ENCODE measurements at places on chromosomes 11 and 22.
A peak's percentile ranks its signal among the peaks of the same experiment; 100 is the strongest.

DNA sequence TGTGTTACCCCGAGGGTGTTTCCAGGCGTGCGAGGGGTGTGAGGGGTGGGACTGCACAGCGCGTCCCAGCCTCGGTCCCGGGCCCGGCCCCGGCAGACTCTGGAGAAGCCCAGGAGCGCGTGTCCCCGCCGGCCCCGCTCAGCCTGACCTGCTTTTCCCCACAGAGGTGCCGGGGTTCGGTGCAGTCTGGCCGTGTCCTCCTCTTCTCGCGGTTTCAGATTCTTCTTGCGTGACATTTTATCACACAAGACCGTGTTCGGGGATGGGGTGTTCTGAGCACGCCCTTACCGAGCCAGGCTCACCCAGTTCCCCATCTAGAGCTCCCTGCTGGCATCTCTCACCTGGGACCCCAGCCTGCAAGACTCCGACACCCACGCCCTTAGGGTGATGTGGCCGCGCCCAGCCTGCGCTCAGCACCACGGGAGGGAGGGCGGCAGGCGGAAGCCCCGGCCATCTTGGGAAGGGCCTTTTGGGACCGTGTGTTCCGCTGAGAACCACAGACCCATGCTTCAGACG is 775.6 kb downstream of the BRD1 start:
- peak; percentile 67 for DNase-seq

DNA sequence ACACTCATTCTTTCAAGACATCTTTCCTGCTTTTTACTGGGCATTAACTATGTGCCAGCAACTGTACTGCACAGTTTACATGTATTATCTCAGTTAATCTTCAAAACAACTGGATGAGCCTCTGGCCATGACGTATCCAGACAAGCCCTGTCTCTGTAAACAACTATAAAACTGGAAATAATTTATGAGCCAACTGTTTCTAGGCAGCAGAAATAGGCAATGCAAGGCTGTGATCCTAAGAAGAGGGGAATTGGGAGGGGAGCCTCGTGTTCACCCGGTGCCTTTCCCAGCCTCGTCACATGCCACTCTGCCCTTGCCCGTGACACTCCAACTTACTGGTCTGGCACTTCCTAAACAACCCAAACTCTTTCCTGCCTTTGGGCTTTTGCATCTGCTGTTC is 82.8 kb downstream of the FBXO7 start:
- DNase-seq = peak; percentile 72

DNA sequence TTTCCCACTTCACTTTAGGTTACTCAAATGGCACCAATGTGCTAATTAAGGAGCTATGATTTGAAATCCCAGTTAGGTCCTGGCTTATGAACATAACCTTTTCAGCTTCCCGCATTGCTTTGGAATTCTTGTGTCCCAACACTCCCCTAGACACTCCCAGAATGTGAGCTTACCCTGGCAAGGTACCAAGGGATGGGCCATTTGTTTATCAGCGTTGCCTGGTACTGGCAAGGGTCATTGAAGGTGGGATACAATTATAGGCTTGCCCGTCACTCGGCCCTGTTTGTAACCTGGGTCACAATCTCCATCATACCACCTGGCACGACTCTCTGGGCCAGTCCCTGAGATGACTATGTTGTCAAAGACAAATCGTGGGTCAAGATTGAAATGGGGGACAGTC is 5.4 kb downstream of the CSRP3 start:
- no peak for DNase-seq

- DNase-seq = peak; percentile 53
Observed at GRCh38 chr11:2342981-2343380, 34.1 kb upstream of the CD81 start.

DNA sequence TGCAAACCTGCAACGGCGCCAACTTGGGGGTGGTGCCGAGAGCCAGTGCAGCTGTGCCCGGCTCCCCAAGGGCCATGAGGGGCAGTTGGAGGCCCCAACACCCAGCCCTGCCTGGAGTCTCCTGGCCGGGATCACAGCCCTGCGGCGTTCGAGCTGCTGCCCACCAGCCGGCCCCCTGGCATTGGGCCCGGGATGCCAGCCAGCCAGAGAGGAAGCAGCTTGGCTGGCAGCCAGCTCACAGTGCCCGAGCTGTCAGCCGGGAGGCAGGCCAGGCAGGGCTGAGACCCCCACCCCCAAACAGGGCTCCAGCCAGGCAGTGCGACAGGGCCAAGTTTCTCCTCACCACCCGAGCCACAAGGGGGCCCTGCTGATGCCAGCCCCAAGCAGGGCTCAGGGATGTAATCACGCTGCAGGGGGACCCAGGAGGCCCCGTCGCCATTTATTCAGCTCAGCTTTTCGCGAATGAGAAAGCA is 26.0 kb upstream of the TCF20 start:
- no peak for DNase-seq

DNA sequence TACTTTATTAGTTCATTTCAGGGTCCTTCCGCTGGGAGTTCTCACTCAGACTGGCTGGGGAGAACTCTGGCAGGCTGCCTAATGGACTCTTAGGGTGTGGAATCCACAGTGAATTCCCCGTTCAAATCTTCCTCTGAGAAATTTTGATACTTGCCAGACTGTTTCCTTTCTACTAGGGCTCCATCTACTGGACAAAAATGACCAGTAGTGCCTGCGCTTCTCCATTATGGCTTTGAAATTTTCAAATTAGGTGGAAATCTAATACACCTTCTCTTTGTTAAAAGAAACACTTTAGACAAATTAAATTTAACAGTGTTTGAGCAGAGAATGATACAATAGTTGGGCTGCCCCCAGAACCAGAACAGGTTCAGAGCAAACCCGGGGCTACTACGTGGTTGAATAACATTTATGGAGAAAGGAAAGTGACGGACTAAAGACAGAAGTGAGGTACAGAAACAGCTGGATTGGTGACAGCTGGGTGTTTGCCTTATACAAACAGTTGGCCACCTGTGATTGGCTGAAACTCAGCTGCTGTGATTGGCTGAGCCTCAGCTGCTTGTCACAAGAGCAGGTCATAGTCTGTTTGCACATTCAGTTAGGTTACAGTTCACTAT is 52.9 kb upstream of the FDX1 start:
- DNase-seq = no peak

- DNase-seq = no peak
Observed at GRCh38 chr11:43242401-43242800, 69.4 kb upstream of the API5 start.

DNA sequence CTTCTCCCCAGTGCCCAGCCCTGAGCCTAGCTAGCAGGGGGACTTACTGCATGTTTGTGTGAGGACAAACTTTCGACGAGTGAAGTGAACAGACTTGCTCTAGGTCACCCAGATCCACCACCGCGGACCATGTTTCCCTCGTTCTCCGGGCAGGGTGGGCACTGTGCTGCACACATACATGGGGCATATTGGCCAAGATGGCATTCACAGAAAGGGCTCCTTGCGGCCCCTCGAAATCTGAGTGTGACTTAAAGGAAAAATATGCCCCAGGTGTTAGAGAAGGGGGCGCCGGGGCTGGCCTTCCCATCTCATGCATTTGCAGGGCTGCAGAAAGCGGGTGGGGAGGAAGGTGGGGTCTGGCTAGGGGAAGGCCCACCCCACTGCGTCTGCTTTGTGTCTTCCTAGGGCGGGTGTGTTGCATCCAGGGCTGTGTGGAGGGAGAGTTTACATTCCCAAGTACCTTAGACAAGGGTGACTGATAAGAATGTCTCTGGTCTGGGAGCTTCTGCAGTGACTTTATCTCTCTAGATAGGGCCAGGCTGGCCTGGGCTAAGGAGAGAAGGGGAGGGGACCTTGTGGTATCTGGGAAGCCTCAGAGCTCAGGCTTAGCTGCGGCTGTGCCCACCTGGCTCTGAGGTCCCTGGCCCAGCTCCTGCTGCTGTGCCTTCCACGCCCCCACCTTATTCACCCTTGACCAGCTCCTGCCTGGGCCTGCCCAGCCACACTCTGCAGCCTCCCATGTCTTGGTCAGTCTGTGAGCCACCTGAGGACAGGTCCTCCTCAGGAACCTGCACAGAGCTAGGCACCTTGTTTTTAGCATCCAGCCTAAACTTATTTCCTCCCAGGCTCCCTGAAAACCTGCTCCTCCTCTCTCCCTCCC is 45.8 kb downstream of the LRRC32 start:
- peak; percentile 84 for DNase-seq

DNA sequence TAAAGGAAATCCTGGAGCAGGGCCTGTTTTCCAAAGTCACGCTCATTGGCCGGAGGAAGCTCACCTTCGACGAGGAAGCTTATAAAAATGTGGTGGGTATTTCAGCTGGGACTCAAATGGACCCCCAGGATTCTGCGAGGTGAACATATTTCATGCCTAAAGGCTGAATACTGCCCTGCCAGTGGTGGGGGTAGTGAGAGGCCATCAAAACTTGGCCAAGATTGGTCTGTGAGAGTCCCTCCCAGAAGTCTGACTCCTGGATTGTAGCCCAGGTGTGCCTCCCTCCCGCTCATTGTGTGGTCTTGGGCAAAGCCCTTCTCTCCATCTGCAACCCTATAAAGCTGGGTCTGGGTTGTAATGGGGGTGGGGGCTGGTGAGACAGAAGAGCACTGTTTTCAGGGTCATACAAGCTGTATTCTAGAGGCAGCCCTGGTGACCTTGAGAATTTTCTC is 853 bp downstream of the HTATIP2 start:
- no peak for DNase-seq

- no peak for DNase-seq
Observed at GRCh38 chr11:103901656-103902055, 134.8 kb upstream of the DDI1 start.

GRCh38 chr22:23583836-23584235 is 3.7 kb upstream of the IGLL1 start:
- DNase-seq = no peak

- DNase-seq = no peak
Observed at GRCh38 chr22:38418589-38418988, 36.4 kb downstream of the KCNJ4 start.

DNA sequence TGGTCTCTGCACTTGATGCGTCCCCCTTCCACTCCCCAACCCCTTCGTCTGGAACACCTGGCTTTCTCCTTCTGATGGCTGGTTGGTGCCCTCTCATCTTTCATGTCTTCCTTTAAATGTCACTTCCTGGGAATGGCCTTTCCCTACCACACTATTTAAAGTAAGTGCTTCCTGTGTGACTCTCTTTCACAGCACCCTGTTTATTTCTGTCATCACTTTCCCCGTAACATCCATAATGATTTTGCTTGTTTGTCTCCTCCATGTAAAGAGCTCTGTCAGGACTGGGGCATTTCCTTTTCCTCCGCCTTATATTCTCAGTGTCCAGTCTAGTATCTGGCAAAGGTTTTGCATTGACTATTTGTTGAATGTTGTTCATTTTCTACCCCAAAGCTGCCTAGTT is 143.0 kb downstream of the DBX1 start:
- DNase-seq = no peak

DNA sequence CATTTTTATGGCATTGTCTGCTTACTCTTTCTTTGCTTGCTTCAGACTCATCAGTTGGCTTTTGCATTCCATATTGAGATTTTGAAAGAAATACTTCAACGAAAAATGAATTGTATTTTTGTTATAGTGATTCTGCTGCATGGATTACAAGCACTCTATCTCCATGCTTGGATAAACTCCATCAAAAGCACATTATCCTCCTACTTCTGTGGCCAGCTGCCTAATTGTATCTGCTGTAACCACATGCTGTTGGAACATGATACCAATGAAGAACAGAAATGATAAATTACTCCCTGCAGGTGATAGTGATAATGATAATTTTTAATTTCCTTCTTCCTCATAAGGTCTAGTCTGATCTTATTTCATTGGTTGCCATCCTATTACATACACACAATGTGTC is 100.8 kb downstream of the PRMT3 start:
- DNase-seq = no peak

DNA sequence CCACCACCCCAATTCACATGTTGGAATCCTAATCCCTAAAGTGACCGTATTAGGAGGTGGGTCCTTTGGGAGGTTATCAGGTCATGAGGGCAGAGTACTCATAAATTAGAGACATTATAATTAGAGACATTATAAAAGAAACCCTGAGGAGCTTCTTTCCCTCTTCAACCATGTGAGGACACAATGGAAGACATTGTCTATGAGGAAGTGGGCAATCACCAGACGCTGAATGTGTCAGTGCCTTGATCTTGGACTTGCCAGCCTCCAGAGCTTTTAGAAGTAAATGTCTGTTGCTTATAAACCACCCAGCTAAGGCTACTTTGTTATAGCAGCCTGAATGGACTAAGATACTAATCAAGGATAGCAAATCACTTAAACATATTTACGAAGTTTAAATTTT is 14.8 kb downstream of the GAB2 start:
- DNase-seq = no peak

DNA sequence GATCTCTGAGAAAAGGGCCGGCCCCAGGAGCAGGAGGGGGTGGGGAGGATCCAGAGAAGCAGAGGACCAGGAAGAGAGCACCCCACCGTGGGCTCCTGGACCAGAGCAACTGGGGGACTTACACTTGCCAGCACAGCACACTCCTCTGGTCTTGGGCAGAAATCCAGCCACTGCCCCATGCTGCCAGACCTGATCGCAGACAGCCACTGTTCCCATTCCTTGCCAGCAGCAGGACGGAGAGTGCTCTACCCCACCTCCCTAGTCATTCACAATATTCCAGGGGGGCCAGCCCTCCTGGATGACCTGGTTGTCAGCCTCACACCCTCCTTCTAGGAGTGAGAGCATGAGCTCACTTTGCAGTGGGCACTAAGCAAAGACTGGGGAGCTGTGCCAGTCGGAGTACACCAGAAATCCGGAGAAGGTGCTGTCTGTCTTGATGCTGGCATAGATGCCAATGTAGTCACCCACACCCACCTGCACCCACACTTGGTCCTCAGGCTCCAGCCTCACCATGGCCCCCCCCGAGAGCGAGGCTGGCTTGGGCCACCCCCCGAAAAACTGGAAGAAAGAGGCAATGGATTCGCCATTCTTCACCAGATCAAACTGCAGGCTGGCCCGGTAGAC is 1.6 kb downstream of the C1QTNF5 start:
- DNase-seq = no peak

DNA sequence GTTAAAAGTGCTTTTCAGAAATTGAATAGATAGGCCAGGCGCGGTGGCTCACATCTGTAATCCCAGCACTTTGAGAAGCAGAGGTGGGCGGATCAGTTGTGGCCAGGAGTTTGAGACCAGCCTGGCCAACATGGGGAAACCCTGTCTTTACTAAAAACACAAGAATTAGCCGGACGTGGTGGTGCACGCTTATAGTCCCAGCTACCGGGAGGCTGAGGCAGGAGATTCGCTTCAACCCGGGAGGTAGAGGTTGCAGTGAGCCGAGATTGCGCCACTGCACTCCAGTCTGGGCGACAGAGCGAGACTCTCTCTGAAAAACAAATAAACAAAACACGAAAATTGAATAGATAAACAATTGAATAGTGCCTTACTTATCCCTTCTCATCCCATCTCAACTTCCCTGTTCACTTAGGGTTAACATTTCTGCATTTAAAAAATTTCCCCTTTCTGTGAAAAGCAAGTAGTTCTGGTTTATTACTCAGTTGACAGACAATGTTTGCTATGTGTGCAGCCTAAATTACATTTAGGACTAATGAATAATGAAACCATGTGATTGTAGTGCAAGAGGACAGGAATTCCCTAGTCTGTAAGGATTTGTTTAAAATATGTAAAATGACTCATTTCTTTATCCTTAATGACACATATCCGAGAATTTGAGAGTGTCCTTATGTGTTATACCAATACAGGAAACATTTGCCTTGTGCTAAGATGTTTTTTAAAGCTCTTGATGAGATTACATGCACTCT is 6.0 kb downstream of the RNF169 start:
- DNase-seq = no peak
